RWPE1 (cell line): ENCODE measurements at places on chromosomes 5 and 9.

- no peak for DNase-seq
These were observed 176.4 kb downstream of the CD180 start for GRCh38 chr5:67020096-67020615.

DNA sequence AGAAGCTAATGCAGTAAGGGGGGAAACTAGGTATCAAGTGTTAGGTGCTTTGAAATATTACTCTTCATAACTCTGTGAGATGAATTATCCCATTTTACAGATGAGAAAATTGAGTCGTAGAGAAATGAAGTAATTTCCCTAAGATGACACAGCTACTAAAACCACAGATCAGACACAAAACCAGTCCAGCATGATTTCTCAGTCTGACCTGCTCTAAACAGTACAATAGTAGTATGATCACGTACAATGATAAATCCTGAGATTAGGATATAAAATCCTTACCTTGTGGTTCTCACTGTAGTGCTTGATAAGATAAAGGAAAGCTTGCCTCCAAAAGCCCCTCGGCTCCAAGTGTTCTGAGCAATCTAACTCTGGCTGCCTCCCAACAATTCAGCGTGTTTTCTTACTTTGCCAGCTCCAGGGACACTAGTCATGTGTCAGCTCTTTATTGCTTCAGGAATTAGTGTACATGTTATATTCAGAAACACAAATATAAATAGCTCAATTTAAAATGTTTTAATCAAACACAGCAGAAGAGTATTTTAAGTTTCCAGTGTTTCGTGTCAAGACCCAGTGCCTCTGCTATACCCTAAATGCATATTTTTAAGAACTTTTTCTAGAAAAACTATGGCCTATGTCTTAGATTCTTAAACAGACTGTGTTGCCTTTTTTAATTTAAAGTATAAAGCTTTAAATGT, 243.6 kb downstream of the DENND1A start:
- no peak for DNase-seq

DNA sequence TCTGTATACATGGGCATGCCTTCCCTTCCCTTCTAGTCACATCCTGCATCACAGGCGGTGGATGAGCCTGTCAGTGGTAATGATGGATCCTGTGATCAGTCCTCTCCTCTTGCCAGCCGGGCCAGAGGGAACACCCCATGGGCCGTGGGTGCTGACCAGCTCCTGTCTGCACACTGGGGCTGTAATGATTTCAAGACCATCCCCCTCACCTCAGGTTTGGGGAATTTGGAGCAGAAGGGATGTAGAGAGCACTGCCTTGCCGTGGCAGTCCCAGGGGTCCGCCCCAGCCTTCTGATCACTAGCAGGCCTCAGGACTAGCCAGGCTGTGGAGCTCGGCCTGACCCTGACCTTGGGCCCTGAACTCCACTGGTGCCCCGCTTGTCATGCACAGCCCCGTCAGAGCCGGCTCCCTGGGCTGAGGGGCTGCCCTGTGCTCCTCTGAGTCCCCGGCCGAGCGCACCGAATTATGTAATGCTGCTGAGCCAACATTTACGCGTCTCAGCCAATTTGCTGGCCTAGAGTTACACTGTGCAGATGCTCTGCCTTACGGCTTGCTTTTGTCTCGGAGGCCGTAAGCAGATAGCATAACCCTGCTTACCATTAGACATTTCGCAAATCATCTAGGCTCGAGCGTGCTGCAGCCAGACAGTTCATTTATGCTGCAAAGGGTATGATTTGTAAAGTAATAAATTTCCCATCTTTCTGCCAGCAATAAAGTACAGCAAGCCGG, 155.3 kb downstream of the MACROH2A1 start:
- no peak for DNase-seq

GRCh38 chr5:146179696-146180095, 2.8 kb downstream of the LARS1 start:
- DNase-seq, result no peak

DNA sequence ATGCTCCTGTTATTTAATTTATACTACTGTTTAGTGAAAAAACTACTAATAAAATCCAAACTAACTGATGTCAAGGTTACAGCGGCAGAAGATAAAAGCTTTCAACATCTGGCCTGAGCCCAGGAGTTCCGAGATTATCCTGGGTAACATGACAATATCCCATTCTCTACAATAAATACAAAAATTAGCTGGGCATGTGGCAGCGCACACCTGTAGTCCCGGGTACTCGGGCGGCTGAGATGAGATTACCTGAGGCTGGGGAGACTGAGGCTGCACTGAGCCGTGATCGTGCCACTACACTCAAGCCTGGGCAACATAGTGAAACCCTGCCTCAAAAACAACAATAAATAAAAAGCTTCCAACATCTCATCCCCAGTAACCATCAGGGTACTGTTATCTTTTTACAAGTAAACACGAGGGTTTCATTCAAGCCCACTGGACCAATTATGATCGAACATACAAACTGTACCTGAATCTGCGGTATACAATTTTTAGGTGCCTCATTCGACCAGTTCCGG, 1.3 kb downstream of the RPL37 start:
- DNase-seq, result no peak
